A549 treated with AZD2906 at 1 μM for 4 hours (cell line): ENCODE measurements at places on chromosomes 13 and 19. TPM values are rescaled to one million over a fixed set of nuclear protein-coding genes. Genes with fewer than 3 reads are reported as not detected.

PRRG2 gene
- total RNA-seq, result 0.85 to 1.1 TPM (median 0.96 TPM) in 5 replicates

ECSIT gene
- total RNA-seq, result 26.1 to 33.0 TPM (median 29.6 TPM) in 5 replicates

LRRC63 gene
- total RNA-seq, result 0.08 TPM in 1 of 5 replicates, not detected in the others

C1QTNF9 gene
- total RNA-seq, result not detected in 5 replicates

GGN gene
- total RNA-seq, result 0.14 to 0.65 TPM (median 0.49 TPM) in 5 replicates

SULT2A1 gene
- 0.06 TPM in 2 of 5 replicates, not detected in the others for total RNA-seq

ELOF1 gene
- total RNA-seq, result 84.8 to 114 TPM (median 99.8 TPM) in 5 replicates

FBXO17 gene
- total RNA-seq, result 62.2 to 79.7 TPM (median 78.0 TPM) in 5 replicates

FBXO27 gene
- 2.8 to 5.9 TPM (median 4.2 TPM) in 5 replicates for total RNA-seq

TMEM86B gene
- 1.8 to 4.7 TPM (median 4.1 TPM) in 5 replicates for total RNA-seq

CYP2A13 gene
- not detected in 5 replicates for total RNA-seq

LACC1 gene
- 3.2 to 4.8 TPM (median 3.5 TPM) in 5 replicates for total RNA-seq

TLE6 gene
- 4.7 to 6.8 TPM (median 5.3 TPM) in 5 replicates for total RNA-seq

NLRP11 gene
- total RNA-seq, result 0.01 to 0.03 TPM (median 0.03 TPM) in 4 of 5 replicates, not detected in the other

VN1R2 gene
- total RNA-seq, result not detected in 5 replicates

ZNF772 gene
- total RNA-seq, result 0.85 to 1.8 TPM (median 1.6 TPM) in 5 replicates

CYP2A6 gene
- total RNA-seq, result 0.07 to 0.13 TPM in 2 of 5 replicates, not detected in the others

PEAK3 gene
- 0.17 to 0.39 TPM (median 0.28 TPM) in 5 replicates for total RNA-seq

KLF16 gene
- 18.2 to 33.0 TPM (median 30.7 TPM) in 5 replicates for total RNA-seq

MAP4K1 gene
- total RNA-seq, result 0.40 to 0.85 TPM (median 0.72 TPM) in 5 replicates

ZNF865 gene
- total RNA-seq, result 7.1 to 12.5 TPM (median 12.2 TPM) in 5 replicates
